ENCODE measurements at places on chromosomes 12 and 14. TPM values are rescaled to one million over a fixed set of nuclear protein-coding genes. Genes with fewer than 3 reads are reported as not detected.

The FAM181A gene
- not detected for total RNA-seq

The TMEM132C gene
- total RNA-seq, result not detected

The GLIPR1L1 gene
- total RNA-seq, result not detected

The TAS2R20 gene
- 0.46 TPM for total RNA-seq

The TAS2R31 gene
- 0.75 TPM for total RNA-seq

The GRIN2B gene
- total RNA-seq, result not detected

Data from PC-3 (cell line).